ENCODE measurements at places on chromosomes 2 and 18. TPM values are rescaled to one million over a fixed set of nuclear protein-coding genes. Genes with fewer than 3 reads are reported as not detected.

- H3K36me3 ChIP-seq, result no peaks in the 10 kb centered on the region
- no peaks in the 10 kb centered on the region for H3K27me3 ChIP-seq
- no peaks in the 10 kb centered on the region for H3K4me1 ChIP-seq
- no peak overlapping the region for H3K27ac ChIP-seq
These were observed 26.3 kb upstream of the CASP8 start for GRCh38 chr2:201233812-201234662.

The CAVIN2 gene
- total RNA-seq, result 0.74 TPM

The SERPINB11 gene
- total RNA-seq, result not detected

The MOGAT1 gene
- not detected for total RNA-seq

- no peaks in the 10 kb centered on the region for H3K36me3 ChIP-seq
- H3K27me3 ChIP-seq, result no peaks in the 10 kb centered on the region
- H3K27ac ChIP-seq, result no peak overlapping the region
- H3K4me3 ChIP-seq, result no peak overlapping the region
- no peaks in the 10 kb centered on the region for H3K4me1 ChIP-seq
These were observed 26.0 kb upstream of the BCL2L11 start for GRCh38 chr2:111094691-111095090.

DNA sequence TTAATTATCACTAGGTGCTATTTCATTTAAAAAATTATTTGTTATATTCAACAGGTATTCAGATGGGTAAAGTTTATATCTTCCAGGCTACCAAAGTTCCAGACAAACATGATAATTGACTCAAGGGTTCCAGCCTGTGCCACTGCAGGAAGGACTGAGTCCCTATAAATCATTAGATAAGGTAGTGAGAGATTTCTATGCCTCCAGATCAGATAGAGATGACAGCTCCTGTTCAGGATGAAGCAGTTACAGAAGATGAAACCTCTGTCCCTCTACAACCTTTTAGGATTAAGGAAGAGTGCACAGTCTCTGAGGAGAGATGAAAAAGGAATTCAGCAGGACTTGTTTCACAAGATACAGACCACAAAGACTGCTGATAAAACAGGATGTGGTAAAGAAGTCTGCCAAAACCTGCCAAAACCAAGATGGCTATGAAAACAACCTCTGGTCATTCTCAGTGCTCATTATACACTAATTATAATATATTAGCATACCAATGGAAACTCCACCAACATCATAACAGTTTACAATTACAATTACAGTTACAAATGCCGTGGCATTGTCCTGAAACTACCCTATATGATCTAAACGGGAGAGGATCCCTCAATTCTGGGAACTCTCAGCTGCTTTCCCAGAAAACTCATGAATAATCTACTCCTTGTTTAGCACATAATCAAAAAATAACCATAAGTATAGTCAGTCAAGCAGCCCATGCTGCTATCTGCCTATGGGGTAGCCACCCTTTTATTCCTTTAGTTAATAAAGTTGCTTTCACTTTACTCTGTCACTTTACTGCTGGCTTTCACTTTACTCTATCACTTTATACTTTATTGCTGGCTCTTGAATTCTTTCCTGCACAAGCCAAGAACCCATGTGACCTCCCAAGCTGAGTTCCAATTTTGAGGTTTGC is 288.5 kb downstream of the PDE11A start:
- H3K27me3 ChIP-seq, result no peaks in the 10 kb centered on the region
- no peak for DNase-seq
- H3K27ac ChIP-seq, result no peak overlapping the region
- H3K36me3 ChIP-seq, result no peaks in the 10 kb centered on the region
- H3K4me3 ChIP-seq, result no peak overlapping the region

The SRD5A2 gene
- total RNA-seq, result 0.06 TPM

GRCh38 chr18:76425146-76426131 is 69.6 kb downstream of the ZNF516 start:
- no peak overlapping the region for H3K27ac ChIP-seq
- H3K4me3 ChIP-seq, result no peak overlapping the region
- no peaks in the 10 kb centered on the region for H3K27me3 ChIP-seq
- no peaks in the 10 kb centered on the region for H3K36me3 ChIP-seq
- DNase-seq, result peak; percentile 33

The GPR45 gene
- total RNA-seq, result not detected

DNA sequence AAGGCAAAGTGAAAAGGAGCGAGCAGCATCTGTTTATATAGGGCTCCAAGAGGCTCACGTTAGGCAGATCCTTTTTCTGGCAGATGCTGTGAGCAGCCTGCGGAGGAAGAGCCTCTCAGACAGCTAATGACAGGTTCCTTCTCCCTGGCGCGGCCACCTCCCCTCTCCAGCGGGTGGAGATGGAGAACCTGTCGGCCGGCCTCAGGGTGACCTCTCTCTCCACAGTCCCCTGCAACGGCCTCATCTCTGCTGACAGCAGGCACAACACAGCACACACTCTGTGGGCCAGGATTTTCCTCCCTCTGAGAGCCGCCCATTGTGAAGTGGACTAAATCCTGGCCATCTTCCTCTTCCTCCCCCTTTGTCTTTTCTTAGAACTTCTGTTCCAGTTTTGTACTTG is 119.8 kb downstream of the PRKCE start:
- peak overlapping the region; percentile 47 for H3K27ac ChIP-seq
- H3K36me3 ChIP-seq, result no peaks in the 10 kb centered on the region
- peaks cover 15% of the 10 kb centered on the region for H3K4me1 ChIP-seq
- peak; percentile 75 for DNase-seq

DNA sequence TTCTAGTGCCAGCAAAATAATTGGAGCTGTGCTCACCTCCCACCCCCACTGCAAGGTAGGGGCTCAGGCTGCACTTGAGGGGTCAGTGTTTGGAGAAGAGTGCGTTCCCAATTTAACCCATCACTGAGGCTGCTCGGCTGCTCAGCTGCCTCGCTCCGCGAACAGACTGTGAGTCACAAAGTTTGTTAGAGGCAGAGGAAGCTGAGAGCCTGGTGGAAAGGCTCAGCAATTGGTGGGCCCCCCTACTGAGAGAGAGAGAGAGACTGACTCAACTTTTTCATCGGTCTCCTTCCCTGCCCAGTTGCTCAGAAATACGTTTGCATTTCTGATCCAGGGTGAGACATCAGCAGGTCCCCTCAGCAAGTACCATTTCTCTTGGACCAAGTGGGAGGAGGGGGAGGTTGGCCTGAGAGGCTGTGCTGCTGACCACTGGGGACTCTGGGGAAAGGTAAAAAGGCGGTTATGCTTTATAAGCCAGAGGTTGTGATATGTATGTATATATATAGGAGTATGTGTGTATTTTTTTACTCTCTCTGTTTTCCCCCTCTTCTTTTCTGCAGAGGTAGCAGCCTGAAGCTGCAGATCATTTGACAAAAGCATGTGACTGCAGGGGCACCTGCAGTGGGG is 1.5 kb downstream of the EFR3B start:
- peaks cover 10% of the 10 kb centered on the region for H3K27me3 ChIP-seq
- peaks cover 9% of the 10 kb centered on the region for H3K4me1 ChIP-seq
- no peak overlapping the region for H3K27ac ChIP-seq
- peak overlapping the region; percentile 81 for H3K4me3 ChIP-seq
- H3K36me3 ChIP-seq, result no peaks in the 10 kb centered on the region
- DNase-seq, result peak; percentile 24

The SKOR2 gene
- total RNA-seq, result not detected

GRCh38 chr18:5237723-5238370 is 40.8 kb upstream of the AKAIN1 start:
- H3K4me1 ChIP-seq, result peaks cover 20% of the 10 kb centered on the region
- H3K27me3 ChIP-seq, result no peaks in the 10 kb centered on the region
- peak overlapping the region; percentile 97 for H3K27ac ChIP-seq
- no peaks in the 10 kb centered on the region for H3K36me3 ChIP-seq

Data from cardiac muscle cell (in vitro differentiated cells and primary cell).